ENCODE measurements at places on chromosomes 2 and 18.

DNA sequence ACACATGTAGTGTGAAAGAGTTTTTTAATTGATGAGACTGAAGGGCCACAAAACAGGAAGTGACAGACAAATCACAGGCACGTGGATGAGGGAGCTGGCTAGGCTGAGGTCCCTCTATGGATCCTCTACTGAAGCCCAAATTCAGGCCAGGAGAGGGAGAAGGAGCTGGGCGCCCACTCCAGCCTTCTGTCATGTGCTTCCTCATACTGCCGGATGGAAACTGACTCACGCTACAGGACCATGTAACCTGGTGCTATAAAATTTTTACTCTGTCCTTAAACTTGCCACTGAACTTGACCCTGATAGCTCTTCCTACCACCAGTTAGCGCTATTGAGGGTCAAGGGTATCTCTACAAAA is 31.3 kb downstream of the PSTPIP2 start:
- DNase-seq = no peak

DNA sequence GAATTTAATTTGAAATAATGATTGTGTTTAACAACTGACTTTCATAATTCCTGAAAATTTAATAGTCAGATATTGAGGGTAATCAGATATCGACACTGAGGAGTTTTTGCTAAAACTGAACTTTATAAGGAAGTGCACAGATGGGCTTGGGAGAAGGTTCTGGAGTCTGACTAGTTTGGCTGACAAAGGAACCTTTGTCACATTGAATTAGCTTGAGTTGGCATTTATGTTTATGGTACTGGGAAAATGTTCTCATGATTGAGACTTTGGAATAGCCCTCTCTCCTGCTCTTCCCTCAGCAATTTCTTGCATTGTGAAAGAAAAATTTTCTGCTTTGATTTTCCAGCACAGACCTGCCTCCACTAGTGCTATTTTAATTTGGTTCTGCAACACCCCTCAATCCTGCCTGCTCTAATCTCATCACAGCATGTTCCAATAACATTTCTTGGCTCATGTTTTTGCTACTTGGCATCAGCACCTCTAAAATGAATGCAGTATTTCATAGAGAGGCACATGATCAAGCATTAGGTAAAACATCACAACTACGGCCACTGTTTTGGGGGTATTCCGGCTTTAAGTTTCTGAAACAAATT is 133.9 kb upstream of the FSHR start:
- no peak for DNase-seq

DNA sequence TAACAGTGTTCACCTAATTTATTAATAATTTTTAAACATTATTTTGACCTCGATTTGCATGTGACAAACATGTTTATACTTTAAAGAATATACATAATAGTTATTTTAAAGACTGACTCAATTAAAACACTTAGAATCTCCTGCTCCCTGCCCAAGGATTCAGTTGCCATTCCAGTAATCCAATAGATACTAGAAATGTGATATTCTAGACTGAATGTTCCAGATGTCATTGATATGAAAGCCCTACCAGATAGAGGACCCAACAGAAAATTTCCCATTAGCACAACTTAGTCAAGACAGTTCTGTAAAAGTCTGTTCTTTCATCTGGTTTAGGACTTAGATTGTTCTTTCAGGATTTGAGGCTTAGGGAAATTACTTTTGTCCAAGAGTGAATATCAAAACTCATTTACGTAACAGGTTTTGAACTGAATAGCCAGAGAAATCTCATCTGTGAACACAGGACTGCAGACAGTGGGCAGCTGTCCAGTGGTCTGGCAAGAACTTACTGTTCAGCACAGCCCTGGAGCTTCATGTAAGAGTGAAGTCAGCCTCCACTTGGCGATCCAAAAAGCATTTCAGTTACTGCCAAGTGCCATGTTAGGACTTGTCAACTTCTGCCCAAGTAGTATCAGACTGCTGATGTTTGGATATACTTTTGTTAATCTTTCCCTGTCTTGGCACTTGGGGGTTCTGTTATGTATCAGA is 77.5 kb downstream of the OSBPL6 start:
- DNase-seq = no peak

DNA sequence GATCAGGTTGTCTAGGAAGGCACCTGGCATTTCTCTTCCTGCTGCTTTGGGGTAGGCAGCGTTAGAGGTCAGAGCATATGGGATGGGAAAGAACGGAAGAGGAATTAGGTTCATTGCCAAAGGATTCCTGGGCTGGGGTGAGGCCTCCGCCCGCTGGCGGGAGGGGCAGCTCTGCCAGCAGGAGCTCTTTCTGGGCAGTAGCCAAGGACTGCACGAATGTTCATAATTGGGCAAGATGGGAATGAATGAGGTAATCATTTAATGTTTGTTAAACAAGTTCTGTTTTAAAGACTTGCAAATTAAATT is 253.9 kb downstream of the AGAP1 start:
- DNase-seq = no peak

- no peak for DNase-seq
Observed at GRCh38 chr2:28276807-28277206, 115.9 kb upstream of the FOSL2 start.

DNA sequence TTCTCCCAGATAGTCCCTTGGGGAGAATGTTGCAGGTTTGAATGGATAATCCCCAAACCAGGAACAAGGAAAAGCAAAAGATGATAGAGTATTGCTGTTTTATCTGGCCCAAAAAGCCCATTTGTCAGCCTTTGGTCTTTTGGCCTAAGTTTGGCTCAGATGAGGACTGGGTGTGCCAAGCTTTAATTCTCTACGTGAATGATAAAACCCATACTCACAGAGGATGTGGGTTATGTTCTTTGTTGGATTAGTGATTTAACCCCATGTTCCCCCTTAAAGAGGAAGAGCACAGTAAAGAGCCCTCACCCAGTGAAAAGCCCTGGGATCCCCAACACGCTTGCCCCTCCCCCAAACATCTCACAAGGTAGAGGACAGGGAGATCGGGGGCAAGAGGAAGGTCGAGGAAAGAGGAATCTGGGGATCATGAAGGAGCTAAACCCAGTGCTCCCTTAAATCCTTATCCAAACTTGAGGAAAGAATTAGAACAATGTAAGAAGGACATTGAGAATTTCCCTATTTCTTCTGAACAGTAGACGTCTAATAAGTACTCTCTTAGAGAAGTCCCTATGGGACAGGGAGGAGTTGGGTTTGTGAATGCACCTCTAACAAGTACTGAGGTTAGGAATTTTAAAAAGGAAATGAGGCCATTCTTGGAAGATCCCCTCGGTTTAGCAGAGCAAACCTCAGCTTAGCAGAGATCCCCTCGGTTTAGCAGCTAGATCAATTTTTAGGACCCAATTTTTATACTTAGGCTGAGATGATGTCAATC is 105.0 kb downstream of the HIBCH start:
- no peak for DNase-seq

DNA sequence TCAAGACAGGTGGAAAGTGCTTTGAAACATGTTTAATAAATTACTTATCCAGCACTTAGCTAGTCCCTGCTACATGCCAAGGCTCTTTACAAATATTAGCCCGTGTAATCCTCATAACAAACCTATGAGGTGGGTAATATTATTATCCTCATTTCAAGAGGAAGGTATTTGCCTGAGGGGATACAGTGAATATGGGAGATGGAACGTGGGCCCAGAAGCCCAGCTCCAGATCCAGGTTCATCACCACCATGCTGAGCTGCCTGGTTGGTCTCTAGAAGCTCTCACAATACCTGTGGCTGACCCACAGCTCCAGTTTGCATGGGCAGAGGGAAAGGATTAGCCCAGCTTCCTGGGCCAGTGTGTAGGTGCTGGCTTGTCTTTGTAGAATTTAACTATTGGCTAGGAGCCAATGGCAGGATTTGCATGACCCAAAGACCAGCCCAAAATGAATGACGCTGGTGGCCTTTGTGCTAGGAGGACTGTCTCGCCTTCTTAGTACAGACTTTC is 61.6 kb upstream of the ATP8B1 start:
- no peak for DNase-seq

- no peak for DNase-seq
Observed at GRCh38 chr2:126699716-126700581, 44.0 kb downstream of the GYPC start.

GRCh38 chr2:148565272-148565894 is 79.2 kb upstream of the EPC2 start:
- no peak for DNase-seq

- DNase-seq = no peak
Observed at GRCh38 chr18:49249521-49249920, 210.9 kb downstream of the DYM start.

- no peak for DNase-seq
Observed at GRCh38 chr2:39492095-39492590, 55.1 kb upstream of the MAP4K3 start.

- no peak for DNase-seq
Observed at GRCh38 chr2:42338567-42339190, 22.3 kb downstream of the COX7A2L start.

GRCh38 chr18:28193177-28193778 is 16.3 kb upstream of the CDH2 start:
- no peak for DNase-seq

- DNase-seq = no peak
Observed at GRCh38 chr2:220162320-220162719, 534.9 kb downstream of the SLC4A3 start.

- no peak for DNase-seq
Observed at GRCh38 chr2:45483997-45484396, 127.1 kb downstream of the SRBD1 start.

- no peak for DNase-seq
Observed at GRCh38 chr2:138630164-138630563, 128.6 kb downstream of the SPOPL start.
